RWPE1 (cell line): ENCODE measurements at places on chromosomes 1 and 21.

- no peak for DNase-seq
Observed at GRCh38 chr1:21511579-21512522, 2.6 kb downstream of the ALPL start.

DNA sequence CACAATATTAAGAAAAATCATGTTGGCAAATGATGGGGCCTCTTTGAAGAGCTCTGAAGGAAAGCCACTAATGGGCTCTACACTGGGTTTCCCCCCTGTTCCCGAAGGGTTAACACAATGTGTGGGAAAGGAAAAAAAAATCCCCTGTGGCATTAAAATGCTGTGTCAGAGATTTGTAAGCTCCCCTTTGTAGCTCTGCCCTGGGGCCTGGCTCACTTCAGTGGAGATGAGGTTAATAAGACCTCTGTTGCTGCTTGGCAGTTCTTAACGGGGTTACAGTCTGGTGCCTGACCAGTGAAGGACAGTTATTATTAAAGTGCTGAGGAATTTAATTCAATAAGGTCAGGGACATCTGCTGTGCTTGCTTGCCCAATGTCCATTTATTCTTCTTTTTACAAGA is 129.7 kb upstream of the UBE2U start:
- DNase-seq: no peak

GRCh38 chr1:2312160-2312514 is 79.2 kb downstream of the MORN1 start:
- DNase-seq: no peak

GRCh38 chr1:203677771-203678170 is 51.1 kb downstream of the ATP2B4 start:
- no peak for DNase-seq

DNA sequence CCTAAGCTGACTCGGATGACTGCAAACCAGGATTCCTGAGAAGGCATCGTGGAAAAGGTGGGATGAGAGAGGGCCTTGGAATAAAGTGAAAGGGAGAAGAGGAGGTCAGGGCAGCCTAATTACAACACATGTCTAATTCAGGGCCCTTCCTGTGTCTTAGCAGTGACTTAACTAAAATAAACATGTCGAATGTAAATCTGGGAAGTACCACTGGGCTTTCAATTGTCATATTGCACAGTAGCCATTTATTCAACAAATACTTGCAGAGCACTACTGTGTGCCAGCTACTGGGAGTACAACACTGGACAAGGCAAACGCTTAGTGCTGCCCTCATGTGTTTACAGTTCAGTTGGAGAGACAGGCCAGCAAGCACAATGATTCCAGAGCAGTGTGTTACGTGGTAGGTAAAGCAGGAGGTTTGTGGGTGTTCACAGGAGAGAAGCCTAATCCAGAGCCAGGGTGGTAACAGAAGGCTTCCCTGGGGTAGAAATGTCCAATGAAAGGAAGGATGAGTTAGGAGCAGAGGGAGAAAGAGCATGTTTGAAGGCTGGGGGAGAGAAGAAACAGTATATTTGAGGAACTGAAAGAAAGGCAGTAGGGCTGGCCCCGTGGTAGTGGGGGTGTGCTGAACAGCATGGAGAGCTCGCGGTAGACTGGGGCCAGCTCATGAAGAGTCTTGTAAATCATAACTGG is 38.0 kb upstream of the RASAL2 start:
- DNase-seq: no peak

DNA sequence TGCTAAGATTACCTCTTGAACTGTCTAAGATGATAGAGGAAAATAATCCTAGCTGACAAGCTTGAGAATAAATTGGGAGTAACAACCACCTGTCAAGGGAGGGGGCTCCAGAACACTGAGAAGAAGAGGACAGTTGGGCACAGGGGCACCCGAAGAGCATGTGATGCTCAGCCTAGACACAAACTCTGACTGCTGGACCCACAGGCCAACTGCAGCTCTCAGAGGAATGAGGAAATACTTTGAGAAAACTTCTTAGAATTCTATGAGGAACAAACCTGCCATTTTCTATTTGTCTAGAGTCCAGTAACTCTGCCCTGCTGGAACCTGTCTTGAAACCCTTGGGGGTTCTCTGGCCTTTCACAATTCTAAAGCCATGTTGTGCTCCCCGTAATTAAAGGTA is 124.1 kb upstream of the KCNK2 start:
- no peak for DNase-seq

- no peak for DNase-seq
Observed at GRCh38 chr1:231248778-231249177, 7.8 kb downstream of the GNPAT start.

DNA sequence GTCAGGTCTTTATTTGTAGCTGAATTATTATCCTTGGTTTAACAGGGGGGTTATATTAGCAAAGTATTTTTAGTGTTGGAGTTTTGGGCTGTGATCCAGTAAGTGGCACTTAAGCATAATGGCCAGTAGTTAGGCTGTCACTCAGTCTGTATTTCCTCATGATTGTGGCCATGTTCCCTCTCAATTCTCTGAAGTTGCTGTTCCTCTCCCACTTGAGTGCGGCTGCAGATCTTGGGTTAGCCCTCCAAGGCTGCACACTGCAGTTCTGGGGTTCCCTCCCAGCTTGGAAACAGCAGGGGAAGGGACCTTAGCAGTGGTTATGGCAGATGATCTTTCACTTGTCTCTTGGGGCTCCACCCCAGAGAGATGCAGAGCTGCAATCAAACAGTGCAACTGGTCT is 23.2 kb upstream of the DENND1B start:
- no peak for DNase-seq

GRCh38 chr1:4019606-4020331 is 119.7 kb upstream of the C1orf174 start:
- DNase-seq: no peak

DNA sequence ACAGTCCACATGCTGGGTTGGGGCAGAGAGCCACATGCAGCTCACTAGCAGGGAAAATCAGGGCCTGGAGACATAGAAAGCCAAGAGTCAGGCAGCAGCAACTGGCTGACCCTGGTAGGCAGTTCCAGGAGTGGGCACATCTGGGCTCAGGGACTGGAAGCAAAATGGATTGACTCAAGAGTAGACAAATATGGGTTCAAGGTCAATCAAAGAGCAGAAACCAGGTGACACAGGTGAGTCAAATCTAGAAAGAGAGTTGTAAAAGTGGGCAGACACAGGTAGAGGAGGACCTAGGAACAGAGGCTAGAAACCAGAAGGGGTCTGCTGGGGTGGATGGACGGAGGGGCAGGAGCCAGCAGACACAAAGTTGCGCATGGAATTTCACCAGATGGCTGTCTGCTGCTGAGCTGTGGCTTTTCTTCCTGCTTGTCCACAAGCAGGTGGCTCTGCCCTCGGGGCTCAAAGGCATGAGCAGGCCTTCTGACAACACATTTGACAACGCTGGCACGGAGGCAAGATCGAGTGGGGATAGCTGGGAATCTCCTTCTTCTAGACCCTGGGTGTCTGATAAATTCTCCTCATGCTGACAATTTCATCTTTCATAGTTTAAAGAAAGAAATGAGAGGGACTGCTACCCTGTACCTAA is 40.8 kb upstream of the IGSF3 start:
- no peak for DNase-seq

- DNase-seq: no peak
Observed at GRCh38 chr1:205629751-205630150, 2.1 kb downstream of the ELK4 start.

GRCh38 chr1:174789399-174789798 is 210.3 kb upstream of the CACYBP start:
- DNase-seq: no peak

DNA sequence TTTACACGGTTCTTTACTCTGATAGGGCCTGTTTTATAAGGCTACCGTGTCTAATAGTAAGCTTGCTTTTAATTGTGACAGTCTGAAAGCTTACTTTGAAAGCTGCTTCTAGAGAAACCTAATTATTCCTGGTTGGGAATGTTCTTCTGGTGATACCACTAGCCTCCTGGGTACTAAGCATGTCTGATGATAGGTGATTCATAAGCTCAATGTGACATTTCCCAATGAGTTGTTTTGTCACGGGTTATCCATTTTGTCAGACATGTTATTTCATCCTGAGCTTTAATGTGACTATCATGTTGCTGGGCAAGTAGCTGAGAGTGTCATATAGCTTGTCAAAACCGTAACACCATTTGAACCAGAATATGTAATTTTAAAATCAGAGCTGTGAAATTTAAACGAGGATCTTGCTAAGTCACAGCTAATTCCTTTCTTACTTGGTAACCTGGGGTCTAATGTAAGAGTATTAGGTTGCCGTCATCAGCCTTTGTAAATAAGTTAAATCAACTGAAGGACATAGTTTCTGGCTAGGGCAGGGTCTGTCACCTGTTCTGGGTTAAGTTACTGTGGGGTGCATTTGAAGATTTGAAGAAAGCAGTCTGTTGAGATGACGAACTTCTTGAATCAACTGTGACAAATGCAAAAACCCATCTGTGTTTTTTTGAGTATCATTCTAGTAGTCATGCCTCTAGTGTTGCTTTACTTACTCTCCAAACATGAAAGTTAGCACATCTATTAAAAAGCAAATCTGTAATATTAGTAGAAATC is 529.2 kb downstream of the USP25 start:
- no peak for DNase-seq

DNA sequence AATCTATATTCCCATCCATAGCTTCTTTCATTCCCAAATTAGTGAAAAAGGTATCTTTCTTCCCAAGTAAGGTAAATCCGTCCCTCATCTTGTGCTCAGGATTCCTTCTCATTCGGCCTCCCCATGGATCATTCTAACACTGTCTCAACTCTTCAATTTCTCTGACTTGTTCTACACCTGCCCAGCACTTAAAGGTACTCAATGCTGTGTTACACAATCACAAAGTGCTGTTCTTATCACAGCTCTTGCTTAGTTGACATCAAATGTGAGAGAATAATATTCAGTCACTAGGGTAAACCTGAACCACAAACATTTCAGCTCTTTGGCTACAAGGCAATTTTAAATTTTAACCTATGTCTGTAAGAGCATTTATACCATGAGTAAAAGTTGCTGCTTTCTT is 94.8 kb downstream of the DIRAS3 start:
- DNase-seq: no peak

- DNase-seq: no peak
Observed at GRCh38 chr1:37394574-37395464, 79.6 kb upstream of the ZC3H12A start.

DNA sequence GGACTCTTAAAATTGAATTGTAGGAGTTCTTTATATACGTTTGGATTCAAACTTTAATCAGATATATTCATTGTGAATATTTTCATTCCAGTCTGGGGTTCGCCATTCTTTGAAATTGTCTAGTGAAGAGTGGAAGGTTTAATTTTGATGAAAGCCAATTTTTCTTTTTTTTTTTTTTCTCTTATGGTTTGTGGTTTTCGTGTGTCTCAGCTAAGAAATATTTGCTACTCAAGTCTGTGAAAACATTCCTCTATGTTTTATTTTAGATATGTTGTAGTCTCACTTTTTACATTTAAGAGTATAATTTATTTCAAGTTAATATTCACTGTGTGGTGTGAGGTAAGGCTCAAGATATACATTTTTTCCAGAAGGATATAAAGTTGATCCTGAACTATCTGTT is 220.5 kb downstream of the KCNT2 start:
- no peak for DNase-seq

DNA sequence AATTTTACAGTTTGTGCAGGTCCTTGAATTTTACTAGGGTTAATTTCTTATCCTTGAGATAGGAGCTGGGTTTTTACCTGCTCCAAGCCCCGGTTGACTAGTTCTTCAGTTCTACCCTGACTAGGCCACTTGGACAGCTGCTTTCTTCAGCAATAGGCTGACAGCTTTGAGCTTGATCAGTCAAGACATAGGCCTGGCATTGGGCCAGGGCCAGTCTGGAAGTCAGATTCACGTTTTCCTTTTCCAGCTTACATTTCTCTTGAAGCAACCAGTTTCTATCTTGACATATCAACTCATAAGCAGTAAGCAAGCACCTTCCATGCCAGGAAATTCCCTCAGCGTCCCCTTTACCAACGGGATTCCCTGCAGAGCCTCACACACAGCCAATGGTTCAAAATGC is 63.7 kb upstream of the AJAP1 start:
- DNase-seq: no peak

DNA sequence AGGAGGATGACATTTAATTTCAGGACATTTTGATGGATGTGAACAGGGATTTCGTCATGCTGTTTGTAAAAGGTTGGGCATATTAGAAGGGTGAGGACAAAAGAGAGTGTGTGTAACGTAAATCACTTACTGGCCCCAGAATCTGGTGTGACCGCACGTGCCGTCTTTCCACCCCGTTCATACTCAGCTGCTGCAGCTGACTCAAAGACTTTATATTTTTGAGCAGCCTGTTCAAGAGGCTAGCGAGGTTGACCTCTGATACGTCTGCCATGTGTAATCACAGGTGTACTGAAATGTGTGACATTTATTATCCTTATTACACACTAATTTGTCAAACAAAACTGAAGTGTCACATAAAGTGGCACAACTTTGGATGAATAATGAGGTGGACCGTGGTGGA is 66.5 kb upstream of the ERRFI1 start:
- no peak for DNase-seq

DNA sequence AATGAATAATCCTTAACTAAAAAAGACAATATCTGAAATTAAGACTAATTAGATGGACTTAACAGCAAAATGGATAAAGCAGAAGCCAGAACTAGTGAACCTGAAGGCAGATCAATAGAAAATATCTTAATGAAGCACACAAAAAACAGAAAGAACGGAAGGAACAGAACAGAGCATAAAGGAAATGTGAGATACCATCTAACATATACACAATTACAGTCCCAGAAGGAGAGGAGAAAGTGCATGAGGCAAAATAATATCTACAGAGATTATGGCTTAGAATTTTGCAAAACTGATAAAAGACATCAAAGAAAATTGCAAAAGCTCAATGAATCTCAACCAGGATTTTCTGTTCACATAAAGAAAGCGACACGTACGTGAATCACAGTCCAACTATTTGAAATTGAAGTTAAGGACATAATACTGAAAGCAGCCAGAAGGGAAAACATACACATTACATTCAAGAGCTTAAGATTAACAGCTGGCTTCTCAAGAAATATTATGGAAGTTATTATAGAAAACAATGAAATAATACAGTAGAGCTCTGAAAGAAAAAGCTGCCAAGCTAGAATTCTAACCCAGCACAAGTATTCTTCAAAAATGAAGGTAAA is 182.0 kb downstream of the CDC42BPA start:
- no peak for DNase-seq

- DNase-seq: no peak
Observed at GRCh38 chr21:33984021-33984481, 68.4 kb upstream of the ATP5PO start.

- no peak for DNase-seq
Observed at GRCh38 chr21:42071146-42071737, at the start of gene UMODL1. TSS of gene UMODL1 (plus strand) at chr21:42071317. CDS start at chr21:42071317, 0 bp downstream.

GRCh38 chr21:45985471-45986315 is 4.1 kb downstream of the COL6A1 start:
- DNase-seq: no peak

DNA sequence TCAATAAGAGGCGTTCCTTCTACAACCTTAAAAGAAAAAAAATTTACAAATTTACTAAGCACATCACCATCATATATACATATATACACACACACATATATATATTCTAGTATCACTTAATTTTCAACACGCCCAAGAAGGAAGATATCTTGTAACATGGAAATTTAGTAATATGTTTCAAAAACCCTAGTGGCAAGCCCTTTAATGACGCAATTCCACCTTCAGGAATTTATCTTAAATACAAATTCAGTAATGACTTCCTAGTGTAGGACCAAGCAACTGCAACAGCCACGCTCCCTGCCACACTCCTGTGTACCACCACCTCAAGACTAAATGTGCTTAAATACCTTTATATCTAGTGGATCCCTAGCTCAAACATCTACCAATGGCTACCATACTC is 12.5 kb downstream of the LBR start:
- DNase-seq: no peak

- DNase-seq: no peak
Observed at GRCh38 chr1:222096883-222097282, 355.0 kb upstream of the DUSP10 start.
